ENCODE measurements at places on chromosomes 5 and 9. TPM values are rescaled to one million over a fixed set of nuclear protein-coding genes. Genes with fewer than 3 reads are reported as not detected.

The ORM2 gene
- 0.19 TPM for total RNA-seq

The SLCO6A1 gene
- total RNA-seq = not detected

DNA sequence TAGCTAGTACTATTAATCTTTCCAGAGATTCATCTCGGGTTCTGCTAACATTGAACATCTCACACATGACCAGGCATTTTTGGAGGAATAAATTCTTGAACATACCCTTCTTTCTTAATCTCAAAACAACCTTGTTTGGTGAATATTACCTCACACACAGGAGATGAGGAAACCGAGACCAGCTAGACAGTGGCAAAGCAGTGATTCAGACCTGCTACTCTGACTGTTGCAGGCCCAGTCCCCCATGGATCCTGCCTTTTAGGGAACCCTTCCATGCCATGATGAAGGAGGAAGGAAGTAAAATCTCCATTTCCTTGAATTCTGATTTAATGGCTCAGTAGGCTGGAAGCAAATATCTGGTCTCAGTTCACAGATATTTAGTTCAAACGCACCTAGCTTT, 2.6 kb downstream of the PCSK5 start:
- no peak for DNase-seq

The OCLN gene
- total RNA-seq = 2.9 TPM

DNA sequence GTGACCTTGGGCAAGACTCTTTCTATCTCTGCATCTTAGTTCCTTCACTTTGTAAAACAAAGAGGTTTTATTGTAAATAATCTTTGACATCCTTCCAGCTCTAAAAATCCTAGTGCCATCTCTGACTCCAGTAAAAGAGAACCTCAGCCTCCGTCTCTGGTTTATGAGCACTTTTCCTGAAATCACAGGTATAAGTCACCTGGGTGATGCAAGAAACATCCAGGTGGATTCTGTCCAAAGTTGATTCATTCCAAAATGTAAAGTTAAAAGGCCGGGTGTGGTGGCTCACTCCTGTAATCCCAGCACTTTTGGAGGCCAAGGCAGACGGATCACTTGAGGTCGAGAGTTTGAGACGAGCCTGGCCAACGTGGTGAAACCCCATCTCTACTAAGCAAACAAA, 21.1 kb upstream of the UBAP2 start:
- DNase-seq = no peak

The PCSK5 gene
- 2.4 TPM for total RNA-seq

DNA sequence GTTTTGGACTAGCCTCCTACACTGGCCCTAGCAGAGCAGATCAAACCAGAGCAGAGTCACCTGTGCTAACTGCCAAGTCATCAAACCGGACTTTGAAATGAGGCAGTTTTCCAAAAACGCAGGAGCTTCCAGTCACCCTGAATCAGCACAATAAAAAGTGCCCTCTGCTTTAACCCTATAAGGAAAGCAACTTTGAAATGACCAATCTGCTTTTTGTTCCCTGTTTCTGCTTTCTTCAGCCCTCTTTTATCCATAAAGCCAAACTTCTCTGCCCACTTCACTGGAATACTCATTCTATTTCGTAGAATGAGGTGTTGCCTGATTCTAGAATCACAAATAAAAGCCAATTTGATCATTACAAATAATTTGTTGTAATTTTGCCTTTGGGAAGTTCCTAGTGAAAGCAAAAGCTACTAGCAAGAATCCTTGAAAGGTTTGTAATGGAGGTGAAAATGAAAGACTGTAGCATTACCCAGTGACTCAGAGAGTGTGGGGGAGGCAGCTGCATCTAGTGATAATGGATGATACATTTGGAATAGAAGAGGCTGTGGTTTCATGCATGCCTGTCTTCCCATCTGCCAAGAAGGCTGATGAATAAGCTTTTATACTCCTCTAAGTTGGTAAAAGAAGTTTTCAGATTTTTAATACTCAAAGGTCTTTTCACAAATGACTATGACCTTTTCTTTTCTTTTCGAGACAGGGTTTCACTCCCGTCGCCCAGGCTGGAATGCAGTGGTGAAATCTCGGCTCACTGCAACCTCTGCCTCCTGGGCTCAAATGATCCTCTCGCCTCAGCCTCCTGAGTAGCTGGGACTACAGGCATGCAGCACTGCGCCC, 14.9 kb downstream of the SPAAR start:
- peak; percentile 89 for DNase-seq

DNA sequence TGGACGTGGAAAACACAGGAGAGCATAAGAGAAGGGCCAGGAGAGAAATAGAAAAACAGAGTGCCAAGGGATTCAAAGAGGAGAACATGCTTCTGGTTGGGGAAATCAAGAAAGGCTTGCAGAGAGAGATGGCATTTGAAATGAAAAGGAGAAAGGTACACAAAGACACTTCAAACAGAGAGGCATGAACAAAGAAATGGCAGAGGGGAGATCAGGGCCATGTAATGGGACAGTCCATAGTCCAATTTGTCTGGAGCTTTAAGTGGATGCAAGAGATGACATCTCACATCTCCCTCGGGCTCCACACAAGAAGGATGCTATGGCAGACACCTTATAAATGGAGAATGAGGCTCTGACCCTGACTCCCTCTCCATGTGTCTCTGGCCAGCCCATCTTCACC, 331.1 kb downstream of the MLLT3 start:
- DNase-seq = no peak
